ENCODE measurements at places on chromosomes 1 and 21.

- no peak for DNase-seq
These were observed 53.8 kb downstream of the PCNX2 start for GRCh38 chr1:233241759-233242158.

DNA sequence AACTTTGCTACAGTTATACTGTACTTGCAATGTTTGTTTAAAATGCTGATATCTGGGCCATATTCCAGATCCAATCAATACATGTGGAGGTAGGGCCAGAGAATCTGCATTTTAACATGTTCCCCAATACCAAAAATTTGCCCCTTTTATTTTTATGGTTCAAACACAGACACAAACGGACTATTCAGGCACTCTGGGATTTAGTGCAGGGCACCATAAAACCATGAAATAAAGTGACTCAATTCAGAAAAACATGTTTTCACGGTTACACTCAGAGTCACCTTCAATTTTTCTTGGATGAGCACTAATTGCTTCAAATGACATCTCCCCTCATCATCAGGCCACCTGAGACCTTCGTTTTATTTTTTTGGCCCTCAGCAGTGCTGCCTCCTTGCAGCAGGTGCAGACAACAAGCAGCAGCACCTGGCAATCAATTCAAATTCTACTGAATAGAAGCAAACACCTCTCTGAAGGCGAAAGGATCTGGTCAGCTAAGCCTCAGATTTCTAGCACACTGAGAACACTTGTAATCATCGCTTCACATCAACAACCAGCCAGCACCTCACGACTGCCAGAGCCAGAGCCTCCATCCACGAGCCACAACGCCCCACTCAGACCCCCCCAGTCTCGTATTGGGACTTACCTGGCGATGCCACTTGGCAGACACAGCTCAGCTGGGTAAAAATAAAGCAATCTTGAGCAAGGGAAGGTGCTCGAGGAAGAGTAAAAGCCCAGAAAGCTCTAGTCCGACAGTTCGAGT is 1.1 kb downstream of the ERO1B start:
- no peak for DNase-seq

DNA sequence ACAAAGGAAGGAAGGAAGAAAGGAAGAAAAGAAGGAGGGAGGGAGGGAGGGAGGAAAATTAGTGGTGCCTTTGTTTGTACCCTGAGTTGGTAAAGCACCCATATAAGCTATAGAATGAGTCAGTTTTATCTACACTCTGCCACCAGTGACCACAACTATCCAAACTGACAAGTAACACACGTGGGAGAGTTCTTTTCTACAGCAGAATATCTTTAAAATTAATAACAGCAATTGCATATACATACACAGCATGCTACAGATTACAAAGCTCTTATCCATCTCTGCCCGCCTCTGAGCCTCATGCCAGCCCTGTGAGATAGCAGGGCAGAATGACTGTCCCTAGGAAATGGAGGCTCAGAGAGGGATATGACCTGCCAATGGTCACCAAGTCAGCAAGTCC is 20.3 kb downstream of the CDCP2 start:
- no peak for DNase-seq

GRCh38 chr1:68205794-68206358 is 26.4 kb downstream of the WLS start:
- DNase-seq, result no peak

- DNase-seq, result no peak
These were observed 16.7 kb downstream of the DDX59 start for GRCh38 chr1:200653022-200653462.

DNA sequence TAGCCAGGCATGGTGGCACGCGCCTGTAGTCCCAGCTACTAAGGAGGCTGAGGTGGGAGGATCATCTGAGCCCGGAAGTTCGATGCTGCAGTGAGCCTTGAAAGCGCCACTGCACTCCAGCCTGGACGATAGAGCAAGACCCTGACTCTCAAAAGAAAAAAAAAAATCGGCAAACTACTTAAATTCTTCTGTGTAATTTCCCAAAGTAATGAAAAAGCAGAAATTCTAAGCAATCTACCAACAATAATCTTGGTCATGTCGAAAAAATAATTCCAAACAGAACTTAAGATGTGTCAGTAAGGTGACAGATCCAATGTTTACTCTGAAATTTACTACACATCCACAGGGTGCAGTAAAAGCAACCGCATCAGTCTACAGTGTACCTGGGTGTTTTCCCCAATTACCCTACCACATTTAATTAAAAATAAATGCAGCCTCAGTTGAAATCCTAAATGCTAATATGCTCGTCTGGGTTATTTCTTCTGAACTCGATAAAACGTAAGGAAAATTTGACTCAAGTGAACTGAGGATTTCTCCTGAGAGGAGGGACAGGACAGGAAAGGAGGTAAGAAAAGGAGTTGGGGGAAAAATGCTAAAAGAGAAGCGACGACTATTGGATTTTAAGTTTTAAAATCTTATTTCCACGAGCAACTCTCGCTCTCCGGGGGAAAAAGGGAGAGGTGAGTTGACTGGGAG is 801 bp downstream of the EPRS1 start:
- DNase-seq, result no peak

- peak; percentile 14 for DNase-seq
These were observed at the start of gene MIA3 for GRCh38 chr1:222618001-222618879. MIA3 (plus strand) TSS chr1:222618097; CDS start chr1:222618111, 14 bp downstream.

DNA sequence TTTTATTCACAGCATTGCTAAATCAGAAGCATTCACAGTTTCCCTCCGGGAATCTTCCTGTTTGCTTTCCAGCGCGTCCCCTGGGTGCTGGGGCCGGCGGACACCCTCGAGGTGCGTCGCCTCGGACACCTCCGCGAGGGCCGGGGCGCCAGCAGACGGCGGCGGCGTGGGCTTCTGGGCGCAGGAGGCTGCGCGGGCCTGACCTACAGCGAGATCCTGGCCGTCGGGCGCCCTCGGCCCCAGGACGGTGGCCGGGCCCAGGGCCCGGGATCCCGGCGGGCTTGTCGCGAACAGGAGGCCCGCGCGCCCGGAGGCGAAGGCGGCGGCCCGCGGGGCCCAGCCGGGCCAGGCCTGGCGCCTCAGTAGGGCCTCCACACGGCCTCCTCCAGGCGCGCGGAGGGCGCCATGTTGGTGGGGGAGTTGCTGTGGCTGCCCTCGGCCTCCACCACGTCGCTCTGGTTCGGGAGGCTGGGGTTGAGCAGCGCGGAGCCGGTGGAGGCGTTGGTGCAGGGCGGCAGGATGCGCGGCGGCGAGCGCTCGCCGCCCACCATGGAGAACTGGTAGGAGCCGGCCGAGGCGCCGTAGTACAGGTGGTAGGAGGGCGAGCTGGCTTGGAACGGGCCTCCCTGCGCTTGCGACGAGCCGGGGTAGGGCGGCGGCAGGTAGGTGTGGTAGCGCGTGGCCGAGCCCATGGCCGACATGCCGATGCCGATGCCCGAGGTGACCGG is 123.1 kb downstream of the CLIC6 start:
- no peak for DNase-seq
